NCI-H446 (cell line): ENCODE measurements at places on chromosomes 7 and 10.

- no peak for DNase-seq
These were observed 7.9 kb upstream of the FRAT1 start for GRCh38 chr10:97311111-97311626.

DNA sequence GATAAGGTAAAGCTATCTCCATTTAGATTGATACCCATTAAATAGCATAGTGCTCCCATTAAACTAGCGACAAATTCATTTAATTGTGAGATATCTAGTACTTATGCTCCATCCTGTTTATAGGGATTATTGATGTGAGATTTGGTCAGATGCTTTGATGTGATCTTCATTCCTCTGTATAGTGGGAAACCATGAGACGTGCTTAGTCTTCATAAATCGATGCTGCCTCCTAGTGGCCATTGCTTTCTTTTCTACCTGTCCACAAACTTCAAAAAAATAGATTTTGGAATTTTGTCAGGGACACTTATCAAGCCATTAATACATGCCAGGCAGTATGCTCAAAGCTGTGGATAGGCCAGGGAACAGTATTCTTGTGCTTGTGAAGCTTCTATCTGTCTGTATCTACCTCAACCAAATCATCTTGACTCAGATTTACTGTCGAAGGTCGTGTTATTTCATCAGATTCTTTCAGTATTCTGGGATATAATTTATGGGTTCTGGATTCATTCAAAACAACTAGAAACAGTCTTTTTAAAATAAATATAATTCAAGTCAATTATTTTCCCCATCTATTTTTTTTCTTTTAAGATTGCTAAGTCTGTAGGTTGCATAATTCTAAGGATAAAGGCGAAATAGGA is 12.0 kb downstream of the LSM8 start:
- DNase-seq = peak; percentile 7

GRCh38 chr7:130912082-130912861 is 178.3 kb upstream of the KLF14 start:
- DNase-seq = no peak

- DNase-seq = peak; percentile 23
These were observed 9.2 kb downstream of the PLAU start for GRCh38 chr10:73920089-73920488.

GRCh38 chr7:132489776-132490237 is 86.5 kb downstream of the PLXNA4 start:
- no peak for DNase-seq
